KG1 (cell line): ENCODE measurements at places on chromosomes 5 and 9.

- DNase-seq = no peak
Measured at GRCh38 chr5:75199946-75200345, 36.7 kb downstream of the ANKRD31 start.

- DNase-seq = no peak
Measured at GRCh38 chr5:135628771-135629563, 50.2 kb upstream of the CXCL14 start.

DNA sequence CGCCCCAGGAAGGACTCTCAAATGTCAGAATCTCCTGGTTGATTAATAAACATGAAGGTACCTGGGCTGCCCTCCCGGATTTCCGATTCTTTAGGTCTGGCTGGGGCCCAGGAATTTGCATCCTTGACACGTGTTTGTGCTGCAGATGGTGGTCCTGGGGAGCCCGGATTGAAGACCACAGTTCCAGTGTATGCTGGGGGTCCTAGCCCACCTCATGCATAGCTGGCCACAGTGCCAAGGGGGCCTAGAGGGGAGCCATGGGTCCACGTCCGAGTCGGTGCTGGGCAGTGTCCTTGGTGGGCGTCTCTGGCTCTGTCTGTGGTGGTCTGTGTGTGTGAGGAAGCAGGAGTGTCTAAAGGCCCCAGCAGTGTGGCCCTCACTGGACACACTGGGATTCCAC lies 3.2 kb downstream of the NCS1 start:
- DNase-seq = no peak

DNA sequence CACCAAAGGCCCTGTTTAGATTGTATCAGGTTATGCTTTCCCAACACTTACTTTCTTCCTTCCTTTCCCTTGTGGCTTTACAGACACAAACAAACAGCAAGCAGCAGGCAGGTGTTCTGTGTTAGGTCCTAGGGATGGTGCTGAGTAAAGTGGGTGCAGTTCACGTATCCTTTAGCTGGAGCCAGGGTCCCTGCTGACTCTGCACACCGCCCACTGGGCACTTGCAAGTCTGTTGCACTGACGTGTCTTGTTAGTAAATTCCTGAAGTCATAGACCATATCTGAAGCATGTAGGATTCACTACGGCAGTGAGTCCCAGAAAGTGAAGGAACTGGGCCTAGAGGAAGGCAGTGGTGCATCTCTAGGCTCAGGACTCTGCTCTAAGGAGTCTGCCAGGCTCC lies 96.5 kb downstream of the DAPK1 start:
- no peak for DNase-seq

DNA sequence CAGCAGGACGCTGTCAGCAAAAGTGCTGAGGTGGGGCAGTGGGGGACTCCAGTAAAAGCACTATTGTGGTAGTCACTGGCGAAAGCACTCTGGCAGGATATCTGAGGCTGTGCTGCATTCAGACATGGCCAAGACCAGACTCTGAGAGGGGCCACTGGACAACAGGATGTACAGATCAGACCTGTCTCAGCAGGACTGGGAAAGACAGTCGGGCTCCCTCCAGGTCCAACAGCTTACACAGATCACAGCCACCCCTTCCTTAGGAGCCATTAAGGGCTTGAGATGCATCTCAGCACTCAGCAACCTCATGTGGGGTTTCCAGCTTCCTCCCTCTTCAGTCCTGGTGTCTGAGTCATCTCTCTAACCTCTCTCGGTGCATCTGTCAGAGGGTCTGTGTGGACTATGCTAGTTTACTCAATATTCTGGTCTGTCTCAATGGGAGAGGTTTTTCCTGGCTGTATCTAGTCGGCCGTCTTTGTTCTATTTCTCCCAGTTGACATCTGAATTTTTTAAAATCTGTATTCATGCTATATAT lies 154.5 kb downstream of the CWC27 start:
- no peak for DNase-seq

GRCh38 chr5:127697894-127698600 lies 5.1 kb upstream of the CCDC192 start:
- DNase-seq = no peak

DNA sequence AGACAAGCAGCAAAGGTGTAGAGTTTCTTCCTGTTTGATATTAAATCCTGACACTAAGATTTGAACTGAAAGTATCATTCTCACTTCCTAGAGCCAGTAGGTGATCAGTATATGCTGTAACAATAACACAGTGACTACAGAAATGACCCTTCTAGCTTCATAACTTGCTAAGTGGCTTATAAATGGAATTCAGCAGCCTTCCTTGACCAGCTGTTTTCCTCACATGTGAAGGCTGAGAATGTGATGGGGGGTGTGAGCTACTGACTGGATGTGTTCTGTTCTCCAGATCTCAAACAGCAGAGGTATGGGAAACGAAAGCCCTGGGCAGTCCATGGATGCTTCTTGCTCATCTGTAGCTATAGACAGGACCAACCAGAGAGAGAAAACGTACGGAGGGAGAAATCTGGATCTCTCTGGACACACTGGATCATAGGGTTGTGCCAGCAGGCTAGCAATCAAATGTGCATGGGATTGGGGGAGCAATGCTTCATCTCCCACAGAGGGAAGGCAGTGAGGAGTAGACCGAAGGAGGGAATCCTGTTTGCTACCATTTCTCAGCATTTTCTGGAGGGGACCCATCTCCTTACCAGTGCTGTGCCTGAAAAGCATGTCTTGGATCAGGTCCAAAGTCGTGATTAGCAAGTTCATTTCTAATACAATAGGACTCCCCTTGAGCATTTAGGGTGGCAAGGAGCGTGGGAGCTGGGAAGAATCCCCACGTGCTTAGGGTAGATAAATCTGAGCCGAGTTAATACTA lies 39.4 kb downstream of the TNFAIP8 start:
- DNase-seq = no peak

DNA sequence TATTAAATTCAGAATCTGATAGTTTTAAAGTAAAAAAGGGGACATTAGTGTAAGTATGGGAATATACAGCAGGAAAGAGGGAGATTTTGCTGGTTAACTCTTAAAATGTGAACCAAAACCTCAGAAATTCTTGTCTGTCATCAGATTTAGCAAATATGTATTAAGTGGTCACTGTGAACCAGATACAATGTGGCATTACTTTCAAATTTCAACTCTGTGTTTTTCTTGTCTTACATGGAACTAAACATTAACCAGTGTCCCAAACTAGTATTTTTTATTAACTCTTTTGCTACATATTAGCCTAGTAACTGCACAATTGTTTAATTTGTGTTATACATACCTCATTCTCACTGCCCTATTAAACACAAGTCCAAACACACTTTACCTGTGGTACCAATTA lies 259.9 kb upstream of the RASA1 start:
- DNase-seq = no peak

- no peak for DNase-seq
Measured at GRCh38 chr5:116989995-116990394, 415.4 kb upstream of the SEMA6A start.

DNA sequence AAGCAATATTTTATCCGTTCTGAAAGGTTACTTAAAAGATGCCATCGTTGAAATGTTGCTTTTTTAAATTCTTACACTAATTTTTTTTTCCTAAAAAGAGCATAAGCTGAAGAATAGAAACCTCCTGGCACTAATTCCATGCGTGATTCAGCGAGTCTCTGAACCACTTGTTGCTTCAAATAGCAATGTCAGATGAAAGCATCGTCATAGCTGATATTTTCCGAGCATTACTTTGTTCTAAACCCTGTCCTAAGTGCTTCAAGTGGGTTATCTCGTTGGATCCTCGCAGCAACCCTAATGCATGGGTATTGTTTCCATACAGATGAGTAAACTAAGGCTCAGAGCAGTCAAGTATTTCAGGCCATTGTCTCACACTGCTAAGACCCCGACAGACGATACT lies 79.7 kb downstream of the CDH6 start:
- DNase-seq = no peak

DNA sequence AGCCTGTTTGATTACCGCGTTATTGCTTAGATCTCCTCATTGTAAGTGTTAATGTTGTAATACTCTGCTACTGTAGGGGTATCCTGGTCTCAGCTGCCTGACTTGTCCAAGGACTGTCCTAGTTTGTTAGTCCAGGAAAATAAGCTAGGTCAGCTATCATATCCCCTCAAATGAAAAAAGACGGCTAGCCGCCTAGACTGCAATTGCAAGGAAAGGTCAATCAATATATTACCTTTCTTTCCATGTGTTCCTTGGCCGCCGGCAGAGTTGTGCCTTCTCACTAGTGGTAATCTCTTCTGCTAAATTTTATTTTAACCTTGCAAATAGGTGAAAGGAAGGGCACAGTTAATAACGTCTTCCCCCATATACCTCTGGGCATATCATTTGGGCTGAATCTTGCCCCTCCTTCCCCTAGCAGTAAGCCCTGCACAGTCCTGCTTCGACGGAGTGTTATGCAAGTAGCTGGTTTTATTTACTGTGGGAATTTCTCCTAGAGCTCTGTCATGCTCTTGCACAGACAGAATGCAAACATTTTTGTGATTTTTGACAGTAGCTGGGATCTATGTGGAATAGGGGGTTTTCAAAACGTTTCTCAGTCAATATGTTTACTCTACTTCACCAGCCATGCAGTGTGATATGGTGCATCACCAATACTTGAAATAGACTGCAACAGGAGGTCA lies 288.5 kb downstream of the MAST4 start:
- DNase-seq = no peak

- DNase-seq = no peak
Measured at GRCh38 chr5:177575488-177575887, 16.5 kb upstream of the TMED9 start.

GRCh38 chr5:151773951-151774350 lies 2.2 kb downstream of the G3BP1 start:
- no peak for DNase-seq

GRCh38 chr5:152838241-152838786 lies 433.2 kb upstream of the NMUR2 start:
- DNase-seq = no peak

DNA sequence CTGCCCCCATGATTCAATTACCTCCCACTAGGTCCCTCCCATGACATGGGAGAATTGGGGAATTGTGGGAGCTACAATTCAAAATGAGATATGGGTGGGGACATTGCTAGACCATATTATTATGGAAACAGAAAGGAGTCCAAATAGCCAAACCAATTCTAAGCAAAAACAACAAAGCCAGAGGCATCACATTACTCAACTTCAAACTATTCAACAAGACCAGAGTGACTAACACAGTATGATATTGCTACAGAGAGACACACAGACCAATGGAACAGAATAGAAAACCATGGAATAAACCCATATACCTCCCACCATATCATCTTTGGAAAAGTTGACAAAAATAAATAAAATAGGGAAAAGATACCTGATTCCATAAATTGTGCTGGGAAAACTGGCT lies 710.5 kb upstream of the CDH9 start:
- DNase-seq = no peak

DNA sequence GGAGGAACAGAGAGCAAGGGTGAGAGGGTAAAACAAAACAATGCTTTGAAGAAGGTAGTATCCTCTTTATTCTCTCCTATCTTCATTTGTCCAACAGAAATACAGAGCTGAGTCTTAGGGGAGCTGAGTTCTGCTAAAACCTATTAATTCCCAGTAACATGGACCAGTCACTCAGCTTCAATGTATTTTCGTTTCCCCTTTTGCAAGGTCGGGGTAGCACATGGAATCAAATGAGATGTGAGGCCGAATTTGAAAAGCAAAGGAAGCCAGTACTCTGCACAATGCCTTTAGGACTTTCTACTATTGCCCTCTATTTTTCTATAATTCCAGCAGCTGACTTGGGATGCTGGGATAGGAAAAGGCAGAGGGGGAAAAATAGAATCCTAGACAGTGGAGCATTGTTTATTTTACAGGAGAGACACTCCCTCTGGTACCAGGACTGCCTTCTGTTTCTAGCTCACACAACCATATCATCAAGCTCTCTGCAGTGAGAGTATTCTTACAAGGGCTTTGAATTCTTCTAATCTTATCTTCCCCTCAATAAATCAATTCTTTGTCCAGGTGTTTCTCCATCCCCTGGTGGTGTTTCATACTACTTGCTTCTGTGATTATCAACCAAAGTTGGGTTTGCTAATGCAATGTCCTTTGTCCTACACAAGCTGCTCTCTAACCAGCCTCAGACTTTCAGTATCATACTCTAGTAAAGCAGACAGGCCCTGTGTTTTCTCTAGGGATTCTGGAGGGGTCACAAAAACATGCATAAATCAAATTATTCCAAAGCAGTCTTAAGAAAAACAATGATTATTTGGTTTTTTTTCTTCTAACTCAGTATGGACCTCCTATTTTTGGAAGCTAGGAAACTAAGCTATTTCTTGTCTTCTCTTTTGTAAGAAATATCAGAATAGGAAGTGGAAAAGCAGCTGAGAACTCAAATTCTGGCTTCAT lies 341.5 kb downstream of the OSTF1 start:
- DNase-seq = no peak

DNA sequence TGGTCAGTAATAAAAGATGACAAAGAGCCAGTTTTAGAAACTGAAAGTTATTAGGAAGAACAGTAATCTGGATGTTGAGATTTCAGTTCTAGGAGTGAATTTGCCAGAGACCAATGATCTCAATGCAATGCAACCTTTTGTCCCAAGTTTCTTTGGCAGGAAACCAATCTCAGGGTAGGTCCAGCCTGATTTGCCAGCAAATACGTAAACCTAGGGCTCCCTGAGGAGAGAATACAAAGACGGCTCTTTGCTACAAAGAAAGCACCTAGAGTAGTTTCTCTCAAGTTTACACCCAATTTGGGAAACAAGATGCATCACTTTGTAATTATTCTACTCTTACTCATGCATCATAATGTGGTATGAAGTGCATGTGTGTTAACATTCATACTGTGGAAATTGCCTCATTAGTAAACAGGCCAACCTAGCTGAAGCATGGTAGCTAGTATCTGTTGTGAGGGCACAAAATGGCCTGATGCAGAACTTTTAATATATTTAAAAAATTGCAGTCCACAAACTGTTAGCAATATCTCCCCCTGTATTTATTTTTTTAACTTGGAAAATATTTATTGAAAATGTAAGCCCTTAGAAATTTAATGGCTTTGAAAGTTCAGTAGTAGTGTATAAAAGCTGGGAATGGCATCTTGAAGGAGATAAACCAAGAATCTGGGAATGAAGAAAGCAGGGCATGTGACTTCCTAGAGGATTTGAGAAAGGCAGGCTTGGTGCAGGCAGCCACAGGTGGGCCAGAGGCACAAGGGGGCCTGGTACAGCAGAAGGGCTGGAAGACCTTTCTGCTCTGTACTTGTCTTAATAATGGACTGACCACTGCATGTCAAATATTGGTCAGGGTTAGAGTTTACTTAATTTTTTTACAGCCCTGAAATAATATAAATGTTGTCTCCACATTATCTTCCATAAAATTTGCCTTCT lies 59.5 kb downstream of the MAST4 start:
- no peak for DNase-seq

DNA sequence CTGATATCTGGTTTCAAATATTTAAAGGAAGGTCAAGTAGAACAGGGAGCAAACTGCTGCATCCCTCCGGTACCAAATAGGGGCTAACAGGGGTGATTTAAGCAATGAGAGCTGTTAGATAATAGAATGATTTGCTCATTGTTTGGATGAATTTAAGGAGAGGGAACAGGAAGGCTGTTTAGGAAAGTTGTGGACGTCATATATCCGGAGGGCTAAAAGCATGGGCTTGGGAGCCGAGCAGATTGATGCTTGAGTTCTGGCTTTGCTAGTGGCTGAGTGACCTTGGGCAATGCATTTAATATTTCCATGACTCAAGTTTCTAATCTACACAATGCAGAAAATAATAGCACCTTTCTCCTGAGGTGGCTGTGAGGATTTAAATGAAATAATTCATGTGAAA lies 85.4 kb upstream of the RPS23 start:
- no peak for DNase-seq
